Esophagus squamous epithelium (tissue), 5 donors: ENCODE measurements at places on chromosomes 11 and 22.

DNA sequence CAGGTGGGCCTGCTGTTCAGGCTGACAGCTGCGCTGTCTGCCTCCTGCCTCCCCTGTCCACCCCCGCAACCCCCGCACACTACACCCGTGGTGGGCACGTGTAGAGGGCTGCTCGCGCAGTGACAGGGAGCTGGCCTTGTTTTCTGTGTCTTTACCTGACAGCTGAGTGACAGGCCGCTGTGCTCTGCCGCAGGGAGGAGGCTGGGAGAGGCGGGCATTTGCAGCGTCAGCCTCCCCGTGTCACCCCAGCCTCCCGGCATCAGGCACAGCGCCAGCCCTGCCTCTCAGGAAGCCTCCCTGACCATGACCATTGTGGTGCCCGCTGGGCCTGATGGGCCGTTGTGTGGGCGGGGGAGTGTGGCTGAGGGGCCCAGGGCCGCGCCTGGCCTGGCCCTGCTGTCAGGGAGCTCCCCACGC, 32.0 kb upstream of the RELT start:
- H3K27me3 ChIP-seq: no peaks in the 10 kb centered on the region
- H3K27ac ChIP-seq: no peak overlapping the region
- H3K36me3 ChIP-seq: no peaks in the 10 kb centered on the region
- DNase-seq: no peak
- peaks cover 16% of the 10 kb centered on the region for H3K4me1 ChIP-seq

DNA sequence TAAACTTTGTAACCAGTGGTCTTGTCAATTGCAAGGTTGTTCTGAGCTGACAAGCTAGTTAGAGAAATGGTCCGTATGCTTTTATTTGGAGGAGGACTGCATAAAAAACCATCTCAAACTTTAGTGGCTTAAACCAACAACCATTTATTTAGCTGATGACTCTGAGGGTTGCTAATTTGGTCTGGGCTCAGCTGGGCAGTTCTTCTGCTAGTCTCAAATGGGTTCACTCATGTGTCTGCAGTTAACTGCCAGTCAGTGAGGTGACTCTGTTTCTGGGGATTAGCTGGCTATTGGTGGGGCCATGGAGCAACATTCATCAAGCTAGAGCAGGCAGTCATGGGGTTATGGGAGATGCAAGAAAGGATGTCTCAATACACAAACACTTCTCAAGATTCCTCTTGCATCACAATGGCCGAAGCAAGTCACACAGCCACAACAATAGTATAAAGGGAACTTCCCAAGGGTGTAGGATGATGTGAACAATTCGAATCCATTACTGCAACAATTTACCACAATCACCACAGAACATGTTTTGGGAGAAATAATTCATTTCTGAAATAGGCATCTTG, 521.9 kb downstream of the INSC start:
- H3K4me1 ChIP-seq: peaks cover 9% of the 10 kb centered on the region
- H3K4me3 ChIP-seq: no peak overlapping the region
- no peaks in the 10 kb centered on the region for H3K36me3 ChIP-seq
- H3K27me3 ChIP-seq: no peaks in the 10 kb centered on the region

DNA sequence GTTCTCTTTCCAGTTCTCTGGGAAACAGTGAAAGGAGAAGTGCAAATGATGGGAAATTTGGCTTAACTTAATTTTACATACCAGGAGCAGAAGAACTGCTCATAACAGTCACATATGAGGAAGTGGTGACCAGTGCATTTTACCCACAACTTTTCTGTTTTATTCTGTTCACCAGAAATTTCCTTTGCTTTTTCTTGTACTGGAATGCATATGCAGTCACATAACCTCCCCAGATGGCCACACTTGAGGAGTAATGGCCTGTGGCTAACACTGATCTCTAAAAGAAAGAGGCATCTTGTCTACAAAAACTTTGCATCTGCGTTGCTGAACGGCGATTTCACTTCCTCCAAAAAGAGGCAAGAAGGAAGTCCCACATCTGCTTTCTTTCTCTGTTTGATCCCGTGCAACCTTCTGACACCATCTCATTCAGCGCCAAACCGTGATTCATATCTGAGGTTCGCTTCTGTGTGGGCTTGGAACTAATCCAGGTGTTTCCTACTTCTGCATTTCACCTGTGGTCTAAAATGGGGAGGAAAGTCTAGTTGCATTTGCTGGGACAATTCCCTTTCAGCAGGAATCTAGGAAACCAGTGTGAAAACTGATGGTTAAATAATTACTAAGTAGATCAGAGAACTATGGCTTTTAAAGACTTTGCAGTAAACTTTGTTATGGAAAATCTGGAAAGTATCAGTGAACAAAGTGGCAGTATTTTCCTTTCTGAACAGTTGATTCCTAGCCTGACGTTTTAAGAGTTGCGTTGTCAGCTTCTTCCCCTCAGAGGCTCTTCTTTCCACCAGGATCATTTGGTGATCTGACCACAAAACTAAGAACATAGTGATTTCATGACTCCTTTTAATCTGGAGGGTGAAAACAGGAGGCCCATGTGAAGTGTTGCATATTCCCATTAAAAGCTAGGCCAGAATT, 4.2 kb upstream of the MPEG1 start:
- H3K27me3 ChIP-seq: no peaks in the 10 kb centered on the region
- peak overlapping the region; percentile 59 for H3K27ac ChIP-seq
- no peaks in the 10 kb centered on the region for H3K36me3 ChIP-seq
- no peak overlapping the region for H3K4me3 ChIP-seq

GRCh38 chr11:67820081-67820480, 145.7 kb upstream of the ALDH3B2 start:
- no peak overlapping the region for H3K4me3 ChIP-seq
- DNase-seq: no peak
- H3K4me1 ChIP-seq: no peaks in the 10 kb centered on the region
- H3K36me3 ChIP-seq: no peaks in the 10 kb centered on the region

GRCh38 chr11:112834277-112834755, 126.9 kb upstream of the NCAM1 start:
- DNase-seq: no peak
- H3K4me1 ChIP-seq: no peaks in the 10 kb centered on the region
- H3K36me3 ChIP-seq: no peaks in the 10 kb centered on the region
- H3K4me3 ChIP-seq: no peak overlapping the region
- no peak overlapping the region for H3K27ac ChIP-seq
- H3K27me3 ChIP-seq: no peaks in the 10 kb centered on the region

- H3K4me3 ChIP-seq: no peak overlapping the region
- no peak overlapping the region for H3K27ac ChIP-seq
- no peaks in the 10 kb centered on the region for H3K27me3 ChIP-seq
- no peaks in the 10 kb centered on the region for H3K36me3 ChIP-seq
- H3K4me1 ChIP-seq: no peaks in the 10 kb centered on the region
Measured at GRCh38 chr22:46963672-46964545, 201.5 kb downstream of the TBC1D22A start.

DNA sequence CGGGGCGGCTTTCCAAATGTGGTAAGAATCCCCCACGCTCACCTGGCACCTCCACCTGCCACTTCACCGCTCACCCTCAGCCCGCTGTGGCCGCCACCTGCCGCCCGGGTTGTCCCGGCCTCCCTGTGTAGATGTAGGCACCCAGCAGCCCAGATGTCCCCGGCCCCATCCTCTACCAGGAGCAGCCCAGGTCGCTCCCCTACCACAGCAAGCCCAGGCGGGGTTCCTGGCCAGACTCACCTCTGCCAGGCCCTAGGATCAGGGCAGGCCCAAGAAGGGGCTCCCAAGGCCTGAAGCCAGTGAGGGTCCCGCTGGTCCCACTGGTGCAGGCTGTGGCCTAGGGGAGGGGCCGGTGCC, 27.4 kb downstream of the MOB2 start:
- H3K27ac ChIP-seq: peak overlapping the region; percentile 77
- peak overlapping the region; percentile 33 for H3K4me3 ChIP-seq
- H3K27me3 ChIP-seq: peaks cover 40% of the 10 kb centered on the region
- DNase-seq: no peak
- no peaks in the 10 kb centered on the region for H3K4me1 ChIP-seq

DNA sequence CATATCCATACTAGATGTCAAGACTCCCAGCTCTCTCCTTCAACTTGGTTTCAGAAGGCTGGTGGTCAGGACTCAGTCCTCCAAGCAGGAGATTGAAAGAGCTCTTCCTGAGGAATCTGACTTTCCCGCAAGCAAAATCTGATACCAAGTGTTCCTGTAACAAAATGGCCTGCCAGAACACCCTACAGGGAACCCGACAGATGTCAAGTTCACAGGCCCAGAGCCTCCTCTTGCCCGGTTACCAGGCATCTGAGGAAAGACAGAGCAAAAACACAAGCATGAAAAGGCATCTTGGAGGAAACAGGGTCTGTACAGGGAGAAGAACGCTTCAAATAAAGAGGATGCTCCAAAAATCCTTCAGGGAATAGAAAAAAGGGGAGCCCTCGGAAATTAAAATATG, 8.7 kb upstream of the KCNJ5 start:
- no peak for DNase-seq
- H3K4me1 ChIP-seq: peaks cover 11% of the 10 kb centered on the region
- H3K4me3 ChIP-seq: no peak overlapping the region
- no peak overlapping the region for H3K27ac ChIP-seq

- H3K27me3 ChIP-seq: peaks cover 24% of the 10 kb centered on the region
Measured at GRCh38 chr22:49010901-49011300, 816.8 kb downstream of the BRD1 start.

DNA sequence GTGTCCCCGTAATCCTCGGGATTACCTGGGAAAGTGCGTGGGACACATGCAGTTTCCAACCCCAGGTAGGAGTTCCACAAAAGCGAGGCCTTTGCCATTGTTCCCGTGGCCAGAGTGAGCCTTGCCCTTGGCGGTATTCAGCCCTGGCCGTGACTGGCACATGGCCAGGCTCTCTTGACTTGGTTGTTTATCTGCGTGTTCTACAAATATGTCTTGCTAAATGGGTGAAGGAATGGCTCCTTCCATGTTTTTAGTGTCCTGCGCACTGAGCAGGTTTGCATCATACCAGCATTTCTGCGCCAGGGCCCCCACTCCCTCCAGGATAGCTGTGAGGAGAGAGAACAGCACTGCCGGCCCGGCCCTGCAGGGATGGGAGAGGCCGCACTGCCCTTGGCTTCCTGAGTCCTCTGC, 20.0 kb downstream of the POLR3H start:
- H3K36me3 ChIP-seq: peaks cover 38% of the 10 kb centered on the region
- no peak for DNase-seq
- H3K4me1 ChIP-seq: peaks cover 14% of the 10 kb centered on the region

DNA sequence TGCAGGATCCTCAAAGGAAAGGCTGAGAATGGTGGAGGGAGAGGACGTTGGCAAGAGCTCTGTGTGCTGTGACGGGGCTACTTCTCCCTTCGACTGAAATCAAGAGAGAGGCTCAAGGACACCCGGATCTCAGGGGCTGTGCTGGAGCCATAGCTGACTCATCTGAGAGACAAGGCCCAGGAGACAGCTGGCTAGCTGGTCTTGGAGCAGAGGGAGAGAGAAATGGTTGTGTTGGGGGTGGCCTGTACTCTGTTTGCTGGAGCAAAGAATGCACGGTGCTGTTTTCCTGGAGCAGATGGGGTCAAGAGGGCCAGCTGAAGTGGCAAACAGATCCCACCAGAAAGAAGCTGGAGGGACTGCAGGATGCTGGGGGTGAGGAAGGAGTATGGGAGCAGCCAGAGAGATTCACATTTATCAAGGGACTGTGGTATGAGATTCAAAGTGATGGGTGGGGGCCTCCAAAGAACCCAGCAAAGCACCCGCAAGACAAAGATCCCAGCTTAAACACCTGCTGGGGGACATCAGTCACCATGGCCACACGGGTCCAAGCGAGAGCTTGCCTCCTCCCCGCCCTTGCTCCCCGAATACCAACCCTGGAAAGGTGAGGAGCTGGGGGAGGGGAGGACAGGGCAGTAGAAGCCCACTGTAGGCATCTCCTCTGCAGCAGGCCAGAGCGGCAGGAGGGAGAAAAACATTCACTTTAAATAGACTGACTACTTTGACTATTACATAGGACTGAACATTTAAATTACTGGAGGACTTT, 40.8 kb downstream of the MAP6 start:
- no peaks in the 10 kb centered on the region for H3K36me3 ChIP-seq
- no peak overlapping the region for H3K27ac ChIP-seq
- H3K27me3 ChIP-seq: peaks cover 17% of the 10 kb centered on the region
- no peaks in the 10 kb centered on the region for H3K4me1 ChIP-seq
- no peak for DNase-seq
- no peak overlapping the region for H3K4me3 ChIP-seq

DNA sequence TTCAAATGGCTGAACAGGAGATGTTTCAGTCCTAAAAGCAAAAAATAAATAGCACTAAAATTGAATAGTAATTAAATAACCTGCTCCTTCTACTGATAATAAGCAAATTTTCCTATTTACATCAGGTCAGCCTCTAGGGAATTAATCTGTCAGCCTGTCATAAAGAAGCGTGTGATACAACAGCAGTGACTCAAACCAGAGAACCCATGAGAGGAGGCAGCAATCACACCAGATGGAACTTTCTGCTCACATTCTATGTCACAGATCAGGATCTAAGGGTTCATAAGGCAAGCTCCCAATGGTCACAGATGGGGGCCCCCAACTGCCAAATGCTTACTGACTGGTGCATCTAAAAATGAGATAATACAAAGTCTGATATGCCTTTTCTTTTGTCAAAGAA, 41.1 kb downstream of the RBFOX2 start:
- no peak overlapping the region for H3K27ac ChIP-seq
- no peak for DNase-seq
- no peak overlapping the region for H3K4me3 ChIP-seq
- peaks cover 58% of the 10 kb centered on the region for H3K4me1 ChIP-seq

DNA sequence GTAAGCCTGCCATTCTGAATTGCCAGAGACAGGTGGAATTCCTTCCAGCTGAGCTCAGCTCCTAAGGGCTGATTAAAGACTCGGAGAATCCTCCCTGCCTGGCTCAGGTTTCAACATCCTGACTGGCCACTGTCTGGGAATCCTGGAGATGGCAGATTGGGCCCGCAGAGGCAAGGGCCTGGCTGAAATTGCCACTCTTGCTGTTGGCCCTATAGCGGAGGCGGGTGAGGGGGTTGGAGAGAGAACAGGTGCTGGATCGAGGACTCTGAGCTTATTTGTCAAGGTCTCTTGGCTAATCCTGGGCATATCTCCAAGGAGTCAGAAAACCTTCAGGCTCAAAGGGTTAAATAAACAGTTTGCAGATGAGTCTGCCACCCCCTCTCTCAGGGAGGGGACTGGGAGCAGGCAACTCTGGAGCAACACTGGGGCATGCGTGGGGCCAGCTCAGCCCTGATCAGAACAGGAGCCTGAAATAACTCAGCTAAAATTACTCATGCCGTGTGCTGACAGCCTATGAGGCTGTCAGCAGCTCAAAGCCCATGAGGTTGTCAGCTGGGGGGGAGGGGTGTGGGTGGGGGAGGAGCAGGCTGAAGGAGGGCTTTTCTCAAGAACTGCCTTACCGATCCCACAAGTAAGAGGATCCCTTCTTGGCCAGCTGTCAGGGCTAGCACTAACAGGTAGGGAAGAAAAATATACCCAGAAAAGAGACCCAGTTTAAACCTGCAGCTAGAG, 14.7 kb upstream of the MFRP start:
- no peak for DNase-seq
- H3K36me3 ChIP-seq: no peaks in the 10 kb centered on the region
- H3K27ac ChIP-seq: peak overlapping the region; percentile 91
- peaks cover 80% of the 10 kb centered on the region for H3K4me1 ChIP-seq

GRCh38 chr22:19577422-19577966, 53.3 kb upstream of the CLDN5 start:
- peaks cover 3% of the 10 kb centered on the region for H3K4me1 ChIP-seq
- no peak for DNase-seq
- no peaks in the 10 kb centered on the region for H3K27me3 ChIP-seq
- H3K27ac ChIP-seq: peak overlapping the region; percentile 75
- no peak overlapping the region for H3K4me3 ChIP-seq

- H3K4me1 ChIP-seq: peaks cover 28% of the 10 kb centered on the region
- no peak for DNase-seq
- peak overlapping the region; percentile 84 for H3K27ac ChIP-seq
- H3K27me3 ChIP-seq: no peaks in the 10 kb centered on the region
Measured at GRCh38 chr11:65315204-65315865, 669 bp downstream of the CDC42EP2 start.
